Activated B cell treated with CpG ODN at 0.5 μM for 24 hours (primary cell): ENCODE measurements at places on chromosomes 1 and 21. TPM values are rescaled to one million over a fixed set of nuclear protein-coding genes. Genes with fewer than 3 reads are reported as not detected.

DNA sequence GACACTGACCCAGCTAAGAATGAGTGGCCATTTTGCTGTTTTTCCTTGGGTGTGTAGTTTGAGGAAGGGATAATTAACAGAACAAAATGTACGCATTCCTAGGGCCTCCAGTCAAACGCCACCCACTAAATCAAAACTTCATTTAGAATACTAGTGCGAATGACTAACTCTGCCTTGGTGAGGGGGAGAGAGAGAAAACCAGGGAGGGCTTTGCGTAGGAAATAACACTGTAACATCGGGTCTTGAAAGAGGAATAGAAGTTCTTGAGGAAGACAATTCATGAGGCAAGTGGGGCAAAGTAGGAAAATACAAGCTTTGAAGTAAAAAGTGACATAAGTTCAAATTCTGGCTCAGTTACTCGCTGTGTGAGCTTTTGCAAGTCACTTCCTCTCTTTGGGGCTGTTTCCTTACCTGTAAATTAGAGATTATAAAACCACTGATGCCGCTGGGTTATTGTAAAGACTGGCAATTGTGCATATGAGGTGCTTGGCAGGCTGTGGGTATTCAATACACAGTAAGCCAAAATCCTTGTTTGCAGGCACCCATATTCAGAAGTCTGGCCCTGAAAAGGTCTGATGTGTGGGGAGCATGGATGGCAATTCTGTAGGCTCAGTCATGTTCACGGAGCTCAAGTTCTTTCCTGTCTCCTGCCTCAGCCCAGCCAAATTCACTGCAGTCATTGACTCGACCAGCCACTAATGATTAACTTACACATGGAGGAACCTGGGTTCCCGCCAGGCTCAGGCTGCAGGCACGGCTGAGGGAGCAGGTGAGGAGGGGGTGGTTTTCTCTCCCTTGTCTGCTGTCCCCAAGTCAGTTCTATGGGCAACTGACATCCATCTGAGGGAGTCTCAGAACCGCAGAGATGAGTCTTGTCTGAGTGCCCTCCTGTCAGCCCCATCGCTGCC, 140.3 kb upstream of the CSF3R start:
- DNase-seq = no peak

DNA sequence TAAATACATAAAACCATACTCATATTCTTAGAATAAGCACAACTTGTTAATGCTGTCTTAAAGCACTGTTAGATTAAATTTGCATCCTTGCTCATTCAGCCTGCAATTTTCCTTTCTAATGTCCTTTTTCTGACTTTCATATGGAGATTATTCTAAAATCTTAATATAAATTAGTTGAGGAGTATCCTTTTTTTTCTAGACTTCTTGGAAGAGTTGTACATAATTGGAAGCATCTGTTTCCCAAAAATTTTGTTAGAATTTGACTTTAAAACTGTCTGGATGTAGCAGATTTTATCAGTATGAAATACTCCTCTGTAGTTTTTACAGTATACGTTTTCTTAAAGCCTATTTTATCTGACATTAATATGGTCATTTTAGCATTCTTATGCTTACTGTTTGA, 9.7 kb downstream of the KIFAP3 start:
- DNase-seq = no peak

GRCh38 chr1:183039985-183040447, 16.8 kb downstream of the LAMC1 start:
- no peak for DNase-seq

DNA sequence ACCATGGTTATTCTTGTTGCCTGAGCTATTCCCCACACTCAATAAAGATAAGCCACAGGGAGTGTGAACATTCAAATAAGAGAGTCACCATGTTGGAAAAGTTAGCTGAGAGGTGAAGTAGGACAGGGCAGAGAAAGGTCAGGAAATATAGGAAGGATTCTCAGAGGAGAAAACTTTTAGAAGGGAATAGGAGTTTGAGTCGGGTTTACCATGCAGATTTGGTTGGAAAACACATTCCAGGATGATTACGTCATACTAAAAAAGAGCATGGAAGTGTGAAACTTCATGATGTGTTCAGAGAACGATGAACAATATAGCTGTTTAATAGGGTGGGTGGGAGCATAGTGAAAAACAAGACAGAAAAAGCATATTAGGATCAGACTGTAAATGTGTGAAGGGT, 1125.3 kb upstream of the ADGRL2 start:
- no peak for DNase-seq

GRCh38 chr1:239987103-239987745, 104.5 kb upstream of the FMN2 start:
- DNase-seq = no peak

DNA sequence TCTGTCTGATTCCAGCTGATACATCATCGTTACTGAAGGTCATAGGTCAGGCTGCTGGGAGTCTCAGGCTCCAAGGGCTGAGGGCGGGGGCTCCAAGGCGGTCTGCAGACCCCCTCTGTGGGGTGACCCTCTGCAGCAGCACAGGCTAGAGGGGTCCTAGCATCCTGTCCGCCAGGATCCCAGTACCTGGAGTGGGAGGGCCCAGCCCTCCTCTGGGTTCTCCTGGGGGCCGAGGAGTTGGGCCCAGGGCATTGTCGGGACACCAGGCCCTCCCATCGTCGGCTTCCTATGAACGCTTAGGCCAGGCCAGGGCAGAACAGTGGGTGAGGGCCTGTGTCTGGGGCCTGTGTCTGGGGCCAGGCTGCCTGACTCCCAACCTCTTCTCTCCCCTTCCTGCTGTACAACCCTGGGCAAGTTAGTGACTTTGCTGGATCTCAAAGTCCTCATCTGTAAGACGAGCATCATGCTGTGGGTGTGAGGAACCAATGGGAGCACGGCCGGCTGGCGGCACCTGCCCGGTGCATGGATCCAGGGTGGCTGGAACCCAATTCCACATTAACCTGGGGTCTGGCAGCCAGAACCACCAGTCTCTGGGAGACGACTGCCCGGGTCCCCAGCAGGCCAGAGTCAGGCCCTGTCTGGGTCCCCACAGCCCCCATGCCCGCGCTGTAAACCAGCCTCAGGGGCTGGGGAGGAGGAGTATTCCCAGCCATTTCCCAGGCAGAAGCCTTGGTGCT, 56.2 kb upstream of the COL18A1 start:
- DNase-seq = no peak

GRCh38 chr1:51558375-51558924, 39.4 kb upstream of the EPS15 start:
- DNase-seq = no peak

GRCh38 chr1:27049100-27049499, 36.5 kb upstream of the TENT5B start:
- DNase-seq = no peak

GRCh38 chr1:23904748-23905357, 8.3 kb downstream of the CNR2 start:
- no peak for DNase-seq

TNNI3K gene
- total RNA-seq = not detected in 2 replicates

SMIM1 gene
- total RNA-seq = 2.8 and 3.8 TPM in 2 replicates
